ENCODE measurements at places on chromosomes 1 and 21.

DNA sequence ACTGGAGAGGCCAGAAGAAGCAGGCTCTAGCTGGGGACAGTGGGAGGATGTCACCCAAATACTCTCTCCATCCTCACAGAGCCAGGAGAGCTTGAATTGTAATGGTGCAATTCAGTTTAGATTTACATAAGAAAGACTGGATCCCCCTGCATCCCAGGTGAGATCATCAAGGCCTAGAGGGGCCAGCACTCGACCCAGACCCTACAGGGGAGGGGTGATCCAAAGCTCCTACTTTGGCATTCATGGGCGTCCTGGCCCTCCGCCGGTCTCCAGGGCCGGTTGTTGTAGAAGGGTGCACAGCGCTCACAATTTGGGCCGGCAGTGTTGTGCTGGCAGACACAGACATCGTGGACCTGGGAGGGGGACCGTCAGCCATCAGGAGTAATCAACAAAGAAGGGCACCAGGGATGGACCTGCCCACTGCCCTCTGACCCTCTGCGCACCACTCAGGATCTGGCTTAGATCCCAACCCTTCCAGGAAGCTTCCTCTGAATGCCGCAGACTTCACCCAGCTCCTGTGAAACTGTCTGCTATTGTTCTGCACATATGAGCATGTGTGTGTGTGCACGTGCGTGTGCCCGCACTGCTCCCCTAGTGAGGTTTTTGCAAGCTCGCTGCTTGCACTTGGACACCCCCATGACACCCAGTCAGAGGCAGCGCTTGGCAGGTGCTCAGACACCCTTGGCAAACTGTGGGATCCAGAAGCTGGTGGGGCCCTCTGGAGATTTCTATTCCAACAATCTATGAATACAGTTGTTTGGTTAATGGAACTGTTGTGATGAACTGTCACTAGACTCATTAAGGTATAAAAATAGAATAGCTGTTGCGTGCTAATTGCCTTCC, 21.6 kb downstream of the LAMB3 start:
- H3K4me1 ChIP-seq, result peaks cover 21% of the 10 kb centered on the region
- no peak overlapping the region for H3K27ac ChIP-seq
- H3K4me3 ChIP-seq, result no peak overlapping the region
- H3K36me3 ChIP-seq, result no peaks in the 10 kb centered on the region
- no peak for DNase-seq
- no peaks in the 10 kb centered on the region for H3K27me3 ChIP-seq

- peak overlapping the region; percentile 46 for H3K27ac ChIP-seq
- H3K4me3 ChIP-seq, result no peak overlapping the region
- no peaks in the 10 kb centered on the region for H3K27me3 ChIP-seq
- peaks cover 74% of the 10 kb centered on the region for H3K4me1 ChIP-seq
Observed at GRCh38 chr1:89760496-89760895, 60.3 kb upstream of the LRRC8D start.

DNA sequence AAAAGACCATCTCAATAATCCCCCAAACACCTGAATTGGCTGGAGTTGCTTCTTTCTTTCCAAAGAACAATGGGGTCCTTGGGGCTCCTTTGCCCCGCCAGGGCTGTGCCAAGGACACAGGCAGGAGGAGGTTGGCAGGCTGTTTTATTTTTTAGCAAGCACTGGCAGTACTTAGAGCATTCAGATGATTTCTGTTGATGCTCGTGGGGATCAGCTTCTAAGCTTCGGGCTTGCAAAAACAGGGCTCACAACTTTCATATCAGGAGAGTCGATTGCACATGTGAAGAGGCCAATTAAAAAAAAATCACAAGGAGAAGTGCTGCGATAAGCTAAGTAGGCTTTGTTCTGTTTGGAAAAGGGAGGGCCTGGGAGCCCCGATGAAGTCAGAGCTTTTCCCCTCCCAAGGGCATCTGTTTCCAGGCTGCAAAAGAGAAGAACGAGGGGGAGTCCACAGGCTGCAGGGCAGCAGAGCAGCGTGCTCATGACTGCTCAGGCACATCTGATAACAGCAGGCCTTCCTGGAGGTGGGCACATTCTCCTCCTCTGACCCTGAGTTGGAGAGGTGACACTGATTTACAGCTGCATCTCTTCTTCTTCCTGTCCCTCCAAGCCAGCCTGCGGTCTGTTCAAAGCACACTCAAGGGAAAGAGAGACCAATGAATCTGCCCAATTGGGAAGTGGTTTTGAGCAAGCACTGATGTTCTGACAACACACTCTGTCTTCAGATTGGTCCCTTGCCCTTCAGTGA, 27.3 kb upstream of the BCAR3 start:
- DNase-seq, result no peak
- H3K36me3 ChIP-seq, result no peaks in the 10 kb centered on the region
- H3K4me1 ChIP-seq, result peaks cover 37% of the 10 kb centered on the region
- no peaks in the 10 kb centered on the region for H3K27me3 ChIP-seq
- no peak overlapping the region for H3K4me3 ChIP-seq
- H3K27ac ChIP-seq, result no peak overlapping the region

- no peaks in the 10 kb centered on the region for H3K27me3 ChIP-seq
- H3K4me3 ChIP-seq, result no peak overlapping the region
- H3K27ac ChIP-seq, result no peak overlapping the region
- DNase-seq, result no peak
- no peaks in the 10 kb centered on the region for H3K4me1 ChIP-seq
Observed at GRCh38 chr1:114002492-114003239, 23.4 kb downstream of the OLFML3 start.

GRCh38 chr1:40919475-40920011, 57.4 kb upstream of the CITED4 start:
- no peak for DNase-seq
- H3K4me3 ChIP-seq, result no peak overlapping the region
- H3K27ac ChIP-seq, result no peak overlapping the region

DNA sequence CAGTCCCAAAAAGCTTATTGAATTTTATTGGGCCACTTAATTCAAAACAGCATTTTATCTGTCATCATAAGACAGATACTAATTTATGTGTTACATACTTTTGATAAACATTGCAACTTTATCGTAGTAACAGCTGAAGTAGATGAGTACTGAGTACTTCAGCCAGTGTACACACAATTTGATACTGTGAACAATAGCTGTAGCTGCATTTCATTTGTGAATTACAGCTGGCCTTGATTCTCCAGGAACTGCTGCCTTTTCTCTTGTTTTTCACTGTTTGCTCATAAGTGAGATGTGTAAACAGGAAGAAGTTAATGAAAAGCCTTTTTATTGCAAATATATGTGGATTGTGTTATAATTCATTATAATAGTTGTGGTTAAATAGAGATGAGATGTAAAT, 10.2 kb downstream of the UAP1 start:
- no peak for DNase-seq
- H3K36me3 ChIP-seq, result peaks cover 11% of the 10 kb centered on the region
- H3K27me3 ChIP-seq, result no peaks in the 10 kb centered on the region
- H3K27ac ChIP-seq, result no peak overlapping the region
- H3K4me3 ChIP-seq, result no peak overlapping the region
